Stimulated activated CD4-positive, alpha-beta T cell treated with anti-CD3 and anti-CD28 coated beads, Interleukin-15, amount 100 ng/mL, for 24 hours (primary cell): ENCODE measurements at places on chromosomes 2 and 18.

GRCh38 chr18:9982711-9983110 lies 68.9 kb downstream of the VAPA start:
- DNase-seq, result no peak

- DNase-seq, result no peak
Observed at GRCh38 chr2:64668542-64668941, 14.8 kb upstream of the SERTAD2 start.

DNA sequence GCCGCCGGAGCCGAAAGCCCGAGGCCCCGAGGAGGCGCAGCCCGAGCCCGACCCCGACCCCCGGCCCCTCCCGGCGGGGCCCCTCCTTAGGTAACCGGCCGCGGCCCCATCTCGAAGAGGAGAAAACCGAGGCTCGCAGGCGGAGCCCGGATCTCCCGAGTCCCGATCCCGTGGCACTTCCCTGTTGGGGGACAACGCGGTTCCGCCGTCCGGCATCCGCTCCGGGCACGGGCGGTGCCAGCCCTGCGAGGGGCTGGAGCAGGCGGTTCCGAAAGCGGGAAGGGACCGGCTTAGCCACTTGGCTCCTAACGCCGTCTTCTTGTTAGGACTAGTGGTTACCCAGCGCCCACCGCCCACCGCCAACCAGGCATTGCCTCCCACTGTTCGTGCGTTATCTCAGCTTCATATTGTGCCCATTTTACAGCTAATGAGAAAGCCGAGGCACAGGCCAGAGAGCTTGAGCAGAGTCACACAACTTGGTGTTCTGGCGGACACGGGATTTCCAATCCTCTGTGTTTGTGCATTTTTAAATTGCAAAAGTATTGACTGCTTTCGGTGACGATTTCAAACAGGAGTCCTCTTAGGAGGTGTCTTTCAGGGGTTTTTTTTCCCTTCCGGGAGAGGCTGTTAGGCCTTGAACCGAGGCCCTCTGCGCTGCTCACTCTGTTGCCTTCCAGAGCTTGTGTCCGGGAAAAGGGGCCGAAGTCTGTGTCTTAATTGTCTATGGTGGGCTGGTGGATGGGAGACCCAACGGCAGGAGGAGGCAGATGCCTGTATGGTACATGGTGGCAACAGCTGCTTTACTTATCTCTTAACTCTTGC lies 562 bp downstream of the CENPA start:
- peak; percentile 51 for DNase-seq

DNA sequence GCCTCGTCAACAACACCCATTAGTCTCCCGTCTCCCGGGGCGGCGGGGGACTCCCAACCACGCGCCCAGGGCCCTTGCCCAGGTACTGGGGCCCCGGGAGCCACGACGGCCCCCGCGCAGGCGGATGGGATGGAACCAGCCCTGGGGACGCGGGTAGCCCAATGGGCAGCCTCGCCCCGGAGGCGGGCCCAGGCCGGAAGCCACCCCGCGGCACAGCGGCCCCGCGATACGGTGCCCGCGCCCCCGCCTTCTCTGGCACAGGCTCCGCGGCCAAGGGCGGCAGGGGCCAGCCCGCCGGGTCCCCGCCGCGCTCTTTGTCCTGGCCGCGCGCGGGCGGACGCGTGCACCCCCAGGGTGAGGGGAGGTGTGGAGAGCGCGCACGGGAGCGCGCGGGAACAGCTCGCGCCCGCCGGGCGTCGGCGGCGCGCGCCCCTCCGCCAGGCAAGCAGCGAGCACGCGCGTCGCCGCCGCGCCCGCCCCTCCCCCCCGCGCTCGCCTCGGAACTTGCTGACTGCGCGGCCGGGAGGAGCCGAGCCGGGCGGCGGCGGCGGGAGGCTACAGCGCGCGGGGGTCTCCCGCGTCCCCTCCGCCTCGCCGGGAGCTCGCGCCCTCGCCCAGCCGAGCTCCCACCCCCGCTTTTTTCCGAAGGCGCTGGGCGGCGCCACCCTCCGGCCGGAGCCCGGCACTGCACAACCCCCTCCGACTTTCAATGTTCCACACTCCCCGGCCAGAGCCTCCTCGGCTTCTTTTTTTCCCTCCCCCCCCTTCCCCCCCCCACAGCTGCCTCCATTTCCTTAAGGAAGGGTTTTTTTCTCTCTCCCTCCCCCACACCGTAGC lies at the start of gene UBE2E3:
Gene UBE2E3, plus strand, starts transcription at position 500 of the 837 bp plus-strand sequence. CDS start 1,438 bp downstream, outside the sequence.
- peak; percentile 81 for DNase-seq

GRCh38 chr2:123738643-123739042 lies 286.4 kb upstream of the CNTNAP5 start:
- DNase-seq, result no peak

GRCh38 chr2:57448816-57449215 lies 597.8 kb upstream of the VRK2 start:
- DNase-seq, result no peak

GRCh38 chr18:23324056-23324811 lies 128.9 kb upstream of the RIOK3 start:
- no peak for DNase-seq

GRCh38 chr18:11500153-11501122 lies 109.0 kb upstream of the SLC35G4 start:
- no peak for DNase-seq

- no peak for DNase-seq
Observed at GRCh38 chr2:182744490-182744889, 28.4 kb downstream of the DNAJC10 start.

- DNase-seq, result no peak
Observed at GRCh38 chr2:58686776-58687175, 445.7 kb upstream of the FANCL start.

GRCh38 chr2:236641051-236641726 lies 71.6 kb downstream of the ACKR3 start:
- no peak for DNase-seq

DNA sequence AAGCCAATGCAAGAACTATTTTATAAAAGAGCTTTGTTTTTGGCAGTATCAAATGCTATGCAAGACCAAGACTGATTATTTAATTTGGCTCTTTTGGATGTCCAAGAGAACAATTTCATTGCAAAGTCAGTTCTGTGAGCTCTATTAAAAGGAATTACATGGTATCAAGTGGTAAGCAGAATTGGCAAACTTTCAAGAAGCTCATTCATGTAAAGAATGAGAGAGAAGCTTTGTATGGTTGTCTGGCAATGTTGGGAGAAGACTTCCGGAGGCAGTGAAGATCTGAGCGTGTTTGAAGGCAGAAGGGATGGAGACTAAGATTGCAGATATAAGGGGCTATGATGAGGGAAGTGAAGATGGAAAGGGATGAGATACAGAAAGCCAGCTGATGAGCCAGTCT lies 49.6 kb downstream of the CPS1 start:
- DNase-seq, result no peak

GRCh38 chr2:28650266-28650584 lies 101.4 kb upstream of the PPP1CB start:
- DNase-seq, result no peak

GRCh38 chr2:165191096-165191728 lies 12.6 kb downstream of the SCN3A start:
- DNase-seq, result no peak

DNA sequence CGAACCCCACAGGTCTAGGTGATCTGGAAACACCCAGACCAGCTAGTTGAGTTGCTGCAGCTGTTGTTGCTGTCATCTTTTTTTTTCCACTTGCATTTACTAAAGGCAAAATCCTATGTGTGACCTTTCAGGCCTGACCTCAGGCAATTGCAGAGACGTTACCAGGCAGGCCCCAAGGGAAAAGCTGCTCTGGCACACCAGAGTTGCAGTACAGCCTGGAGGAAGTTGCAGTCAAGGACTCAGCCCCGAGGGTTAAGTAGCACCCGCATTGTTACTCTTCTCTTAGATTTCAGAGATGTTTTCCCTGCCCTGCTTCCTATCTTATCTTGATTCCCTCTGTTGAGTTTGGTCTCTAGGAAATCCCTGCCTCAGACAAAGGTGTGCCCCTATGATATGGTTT lies 45.2 kb upstream of the SMAD2 start:
- DNase-seq, result no peak

- DNase-seq, result no peak
Observed at GRCh38 chr2:2899826-2900225, 477.8 kb downstream of the EIPR1 start.

DNA sequence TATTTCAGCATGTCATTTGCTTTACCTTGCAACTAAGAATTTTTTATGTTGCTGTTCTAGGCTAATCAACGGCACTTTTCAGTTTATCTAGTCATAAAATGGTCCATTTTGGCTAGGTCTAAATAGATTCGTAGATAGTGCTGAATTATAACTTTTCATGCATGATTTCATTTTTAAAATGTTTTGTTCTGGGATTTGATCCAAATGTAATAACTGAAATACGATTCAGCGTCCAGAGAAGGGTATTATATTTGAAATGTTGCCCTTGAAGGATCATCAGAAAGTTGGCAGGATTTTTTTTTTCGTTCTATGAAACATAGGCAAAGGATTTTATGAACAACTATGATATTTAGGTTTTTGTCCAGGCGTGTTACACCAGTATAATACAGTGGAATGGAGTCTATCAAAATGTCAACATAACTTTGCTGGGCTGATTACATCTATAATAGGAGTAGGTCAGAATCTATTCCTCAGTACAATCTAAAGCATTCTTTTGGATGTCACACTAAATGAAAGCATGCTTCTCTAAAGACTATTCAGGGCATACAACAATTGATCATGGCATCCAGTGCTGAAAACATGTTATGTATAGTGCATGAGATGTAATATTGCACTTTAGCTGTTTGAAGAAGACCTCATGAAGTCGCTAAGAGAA lies 24.8 kb downstream of the TTC27 start:
- no peak for DNase-seq

- DNase-seq, result no peak
Observed at GRCh38 chr2:209236377-209236776, 187.5 kb upstream of the MAP2 start.

- no peak for DNase-seq
Observed at GRCh38 chr2:217538719-217539118, 464.1 kb downstream of the TNS1 start.

DNA sequence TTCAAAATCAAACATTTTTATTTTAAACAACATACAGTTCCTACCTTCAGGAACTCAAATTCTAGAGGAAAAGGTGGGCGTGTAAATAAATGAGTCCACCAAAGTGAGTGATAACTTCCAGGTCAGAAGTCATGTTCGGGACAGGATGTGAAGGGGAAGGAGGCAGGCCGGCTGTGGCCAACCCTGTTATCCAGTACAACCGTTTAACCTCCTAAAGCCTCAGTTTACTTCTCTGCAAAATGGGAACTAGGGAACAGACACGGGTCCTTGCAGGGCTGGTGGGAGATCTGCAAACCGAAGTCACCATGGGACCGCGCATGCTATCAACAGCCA lies 373 bp downstream of the EIPR1 start:
- DNase-seq, result peak; percentile 52

DNA sequence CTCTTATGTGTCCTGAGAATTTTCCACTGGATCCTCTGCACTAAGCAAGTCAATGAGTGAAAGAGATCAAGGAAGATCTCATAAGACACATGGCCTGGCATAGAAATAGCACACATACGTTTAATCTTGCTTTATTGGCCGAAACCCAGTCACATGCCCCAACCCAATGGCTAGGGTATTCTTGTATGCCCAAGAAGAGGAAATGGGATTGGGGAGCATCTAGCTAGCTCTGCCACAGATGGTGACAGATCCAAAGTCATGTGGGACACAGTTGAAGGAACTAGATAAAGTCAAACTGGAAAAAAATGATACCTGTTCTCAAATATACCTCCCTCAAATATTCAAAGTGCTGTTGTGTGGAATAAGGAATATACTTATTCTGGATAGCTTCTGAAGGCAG lies 74.7 kb downstream of the CD28 start:
- no peak for DNase-seq

GRCh38 chr2:133986881-133987795 lies 266.7 kb upstream of the MGAT5 start:
- no peak for DNase-seq

GRCh38 chr2:156383798-156384197 lies 51.3 kb upstream of the NR4A2 start:
- no peak for DNase-seq

DNA sequence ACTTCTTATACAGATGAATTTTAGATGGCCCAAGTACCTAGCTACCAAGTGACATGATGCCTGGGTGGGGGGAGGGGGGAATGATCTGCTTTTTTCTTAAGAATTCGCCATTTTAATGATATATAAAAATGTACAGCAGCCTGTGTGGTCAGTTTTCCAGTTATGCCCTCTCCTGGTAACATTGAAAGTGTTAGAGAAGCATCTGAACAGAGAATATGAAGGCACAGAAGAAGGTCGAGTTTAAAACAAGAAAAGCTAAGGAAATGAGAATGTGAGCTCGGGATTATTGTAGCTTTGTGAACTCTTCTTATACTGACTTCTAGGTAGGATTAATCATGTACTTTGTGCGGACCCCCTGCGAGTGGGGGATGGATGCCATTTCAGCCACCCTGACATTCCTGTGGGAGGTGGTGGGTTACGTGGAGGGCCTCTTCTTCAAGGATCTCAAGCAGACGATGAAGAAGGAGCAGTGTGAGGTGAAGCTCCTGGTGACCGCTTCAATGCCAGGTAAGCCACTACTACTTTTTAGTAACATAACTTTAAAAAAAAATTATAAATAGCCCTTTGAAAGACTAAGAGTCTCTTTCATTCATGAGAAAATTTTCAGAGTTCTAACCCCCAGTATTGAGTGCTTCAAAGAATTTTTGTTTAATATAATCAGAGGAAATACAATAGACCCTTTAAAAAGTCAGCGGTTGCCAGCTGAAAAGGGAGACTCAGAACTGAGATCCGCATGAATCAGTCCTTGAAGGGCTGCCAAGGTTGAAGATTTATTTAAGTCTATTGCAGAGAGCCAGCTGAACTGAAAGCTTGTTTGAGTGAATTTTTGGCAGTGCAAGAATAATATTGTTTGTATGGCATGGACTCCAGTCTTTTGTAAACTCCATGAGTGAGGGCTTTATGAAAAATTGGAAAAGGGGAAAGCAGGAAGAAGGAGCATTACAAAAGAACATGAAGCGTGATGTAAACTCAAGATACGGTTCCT lies 68.6 kb upstream of the RPE start:
- DNase-seq, result no peak

- no peak for DNase-seq
Observed at GRCh38 chr2:200650195-200650594, 64.4 kb downstream of the AOX1 start.

- DNase-seq, result no peak
Observed at GRCh38 chr2:20737505-20737904, 70.6 kb downstream of the GDF7 start.

- DNase-seq, result peak; percentile 24
Observed at GRCh38 chr2:235106874-235107639, 155.2 kb downstream of the SH3BP4 start.

GRCh38 chr2:199646439-199646838 lies 188.7 kb upstream of the SATB2 start:
- DNase-seq, result no peak

GRCh38 chr2:23484275-23484674 lies 99.3 kb downstream of the KLHL29 start:
- no peak for DNase-seq
